ENCODE measurements at places on chromosomes 5 and 9.

DNA sequence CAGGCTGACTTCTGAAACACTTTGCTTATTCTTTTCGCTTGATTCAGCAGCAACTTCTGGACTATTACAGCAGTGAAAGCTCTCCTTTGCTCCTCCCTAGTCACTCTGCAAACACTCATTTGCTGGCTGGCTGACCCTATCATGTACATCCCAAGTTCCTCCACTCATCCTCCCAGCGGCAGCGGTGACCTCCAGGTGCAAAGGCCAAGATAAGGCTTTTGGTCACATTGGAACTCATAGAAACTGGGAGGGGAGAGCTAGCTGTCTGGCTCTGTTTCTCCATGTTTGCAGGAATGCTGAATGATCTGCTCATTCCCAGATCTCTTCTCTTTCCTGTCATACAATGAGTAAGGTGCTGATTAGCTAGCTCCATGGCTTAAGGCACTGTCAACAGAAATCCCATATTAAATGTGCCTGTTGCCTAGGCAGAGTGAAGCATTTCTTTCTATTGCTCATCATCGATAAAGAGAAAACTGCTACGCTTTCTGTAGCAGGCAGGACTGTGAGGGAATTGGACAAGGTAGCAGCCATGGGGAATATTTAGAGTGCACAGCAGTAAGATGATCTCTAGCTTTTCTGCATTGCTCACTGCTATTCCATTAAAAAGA, 250.5 kb upstream of the PDE4D start:
- no peak for DNase-seq

- peak; percentile 10 for DNase-seq
These were observed 1057.7 kb upstream of the DMAC1 start for GRCh38 chr9:8857068-8857925.

DNA sequence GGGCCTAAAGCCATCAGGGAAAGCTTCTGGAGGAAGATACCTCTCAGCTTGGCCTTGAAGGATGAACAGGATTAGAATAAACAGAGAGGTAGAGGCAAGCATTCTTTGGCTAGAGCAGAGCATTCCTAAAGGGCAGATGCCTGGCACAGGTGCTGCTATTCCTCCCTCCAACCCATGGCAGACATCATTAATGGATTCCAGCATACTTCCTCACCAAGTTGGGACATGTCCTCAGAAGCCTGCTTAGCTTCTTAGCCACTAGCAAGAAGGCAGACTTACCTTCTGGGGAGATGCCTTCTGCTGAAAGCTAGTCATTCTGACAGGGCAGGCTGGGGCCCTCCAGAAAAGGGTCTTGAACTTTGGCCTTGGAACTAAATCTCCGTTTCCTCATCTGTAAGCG, 122.0 kb downstream of the RGS3 start:
- DNase-seq = no peak

- DNase-seq = peak; percentile 80
These were observed 56.8 kb upstream of the TEX48 start for GRCh38 chr9:114738581-114739316.

DNA sequence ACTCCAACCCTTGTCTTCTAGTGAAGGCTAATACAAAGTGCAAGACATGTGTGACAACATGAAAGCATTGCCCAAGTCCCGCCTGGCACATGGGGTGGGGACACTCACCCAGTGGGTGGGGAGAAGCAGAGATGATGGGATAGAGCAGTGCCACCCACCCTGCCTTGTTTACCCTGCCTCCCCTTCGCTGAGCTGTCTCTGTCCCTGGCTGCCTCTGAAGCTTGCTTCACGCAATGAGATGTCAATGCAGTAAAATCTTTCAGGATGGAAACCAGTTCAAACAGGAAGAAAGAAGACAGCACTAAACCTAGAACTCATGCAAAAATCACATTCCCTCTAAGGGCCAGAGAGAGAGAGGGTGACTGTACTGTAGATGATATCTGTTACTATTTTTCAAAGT, 148.0 kb downstream of the INSYN2B start:
- no peak for DNase-seq

DNA sequence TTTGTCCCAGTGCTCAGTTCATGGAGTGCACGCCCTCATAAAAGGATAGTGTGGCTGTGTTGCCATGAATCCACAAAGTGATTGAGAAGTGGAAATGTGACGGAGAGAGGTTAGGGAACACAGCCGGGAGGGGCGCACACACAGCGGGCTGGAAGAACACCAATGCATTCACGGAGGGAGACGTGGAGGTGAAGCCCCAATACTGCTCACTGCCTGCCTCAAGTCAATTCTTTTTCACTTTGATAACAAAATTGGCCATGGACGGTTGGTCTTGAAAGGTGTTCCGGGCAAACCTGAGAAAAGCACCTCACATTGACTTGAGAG, 424.1 kb downstream of the MED10 start:
- no peak for DNase-seq

GRCh38 chr9:27427272-27427643, 96.8 kb upstream of the IFNK start:
- DNase-seq = no peak

GRCh38 chr9:105064248-105065097, 136.5 kb upstream of the ABCA1 start:
- peak; percentile 10 for DNase-seq

DNA sequence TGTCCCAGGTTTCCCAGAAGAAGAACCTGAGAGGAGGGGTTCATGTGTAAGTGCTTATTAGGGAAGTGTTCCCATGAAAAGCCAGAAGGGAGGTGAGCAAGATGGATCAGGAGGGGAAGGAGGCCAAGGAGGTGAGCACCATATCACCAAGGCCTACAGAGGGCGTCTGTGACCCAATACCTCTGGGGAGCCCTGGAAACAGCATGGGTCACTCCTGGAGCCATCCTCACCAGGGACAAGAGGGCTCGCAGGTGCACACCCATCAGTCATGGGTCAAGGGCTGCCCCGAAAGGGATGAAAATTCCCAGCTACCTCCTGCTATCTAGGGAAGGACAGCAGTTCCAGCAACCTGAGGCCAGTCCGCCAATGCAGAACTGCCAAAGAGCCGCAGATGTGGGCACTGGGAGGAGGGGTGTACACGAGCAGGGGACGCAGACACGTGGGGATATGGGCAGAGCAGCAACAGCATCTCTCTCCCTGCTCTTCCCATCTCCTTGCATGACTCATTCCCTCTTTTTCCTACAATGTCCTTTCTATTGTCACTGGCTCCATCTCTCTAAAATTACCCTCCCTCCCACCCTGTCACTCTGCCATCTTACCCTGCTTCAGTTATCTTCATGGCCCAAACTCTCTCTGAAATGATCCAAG, 167.6 kb upstream of the FSTL4 start:
- DNase-seq = no peak

DNA sequence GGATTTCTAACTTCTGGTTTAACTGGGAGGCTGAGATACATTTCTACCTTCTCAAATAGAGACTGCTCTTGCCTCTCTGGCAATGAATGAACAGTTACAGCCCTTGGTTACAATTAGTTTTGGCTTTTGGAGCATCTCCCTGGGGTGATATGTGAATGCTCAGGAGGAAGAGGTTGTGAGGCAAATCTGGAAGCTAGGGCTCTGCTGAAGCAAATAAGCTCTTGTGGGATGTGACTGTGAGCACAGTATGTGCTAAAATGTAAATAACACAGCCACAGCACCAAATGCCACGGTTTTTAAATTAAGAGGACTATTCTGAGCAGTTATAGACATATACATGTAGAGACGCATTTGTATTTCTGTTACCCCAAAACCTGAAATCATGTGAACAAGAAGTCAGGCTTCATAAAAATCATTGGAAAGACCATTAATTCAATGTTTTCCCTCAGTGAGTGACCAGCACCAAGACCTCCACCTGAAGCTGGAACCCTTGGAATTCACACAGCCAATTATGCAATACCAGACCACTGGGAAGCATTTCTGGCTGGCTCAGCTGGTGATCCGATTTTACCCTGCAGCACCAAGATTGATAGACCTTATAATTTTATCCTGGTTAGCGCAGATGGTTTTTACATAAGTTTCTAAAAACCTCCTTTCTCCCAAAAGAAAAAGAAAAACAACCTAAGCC, 3.0 kb upstream of the SLC44A1 start:
- no peak for DNase-seq

- DNase-seq = no peak
These were observed 16.6 kb upstream of the UNC5A start for GRCh38 chr5:176793736-176794135.

- DNase-seq = no peak
These were observed 54.7 kb downstream of the NAA35 start for GRCh38 chr9:85995599-85995998.

DNA sequence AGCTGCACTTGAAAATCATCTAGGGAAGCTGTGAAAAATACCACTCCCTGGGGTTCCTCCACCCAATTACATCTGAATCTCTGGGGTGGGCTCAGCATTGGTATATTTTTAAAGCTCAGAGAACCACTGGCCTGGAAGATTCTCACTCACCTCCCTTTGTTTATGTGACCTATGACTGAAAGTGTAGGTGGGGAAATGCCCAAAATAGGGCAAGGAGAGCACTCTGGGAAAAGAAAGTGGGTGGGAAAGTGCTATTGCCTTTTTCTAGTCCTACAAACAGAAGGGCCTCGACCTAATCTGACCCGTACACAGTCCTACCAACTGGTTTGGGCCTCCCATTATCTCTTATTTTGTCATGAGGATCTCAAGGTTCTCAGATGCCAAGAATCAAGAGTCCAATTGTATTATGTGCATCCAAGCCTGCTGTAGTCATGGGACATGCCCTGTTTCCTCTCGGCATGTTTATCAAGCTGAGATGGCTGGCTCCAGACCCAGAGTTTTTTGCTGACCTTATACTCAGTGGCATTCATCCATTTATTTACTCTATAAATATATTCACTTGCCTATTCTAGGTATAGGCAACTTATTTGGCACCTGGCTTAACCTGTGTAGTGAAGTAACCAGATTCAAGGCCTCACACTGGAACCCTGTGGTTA, 483.7 kb downstream of the ENC1 start:
- DNase-seq = no peak

Data from activated CD4-positive, alpha-beta T cell treated with anti-CD3 and anti-CD28 coated beads for 36 hours (primary cell).